ENCODE measurements at places on chromosomes 7 and 10.

DNA sequence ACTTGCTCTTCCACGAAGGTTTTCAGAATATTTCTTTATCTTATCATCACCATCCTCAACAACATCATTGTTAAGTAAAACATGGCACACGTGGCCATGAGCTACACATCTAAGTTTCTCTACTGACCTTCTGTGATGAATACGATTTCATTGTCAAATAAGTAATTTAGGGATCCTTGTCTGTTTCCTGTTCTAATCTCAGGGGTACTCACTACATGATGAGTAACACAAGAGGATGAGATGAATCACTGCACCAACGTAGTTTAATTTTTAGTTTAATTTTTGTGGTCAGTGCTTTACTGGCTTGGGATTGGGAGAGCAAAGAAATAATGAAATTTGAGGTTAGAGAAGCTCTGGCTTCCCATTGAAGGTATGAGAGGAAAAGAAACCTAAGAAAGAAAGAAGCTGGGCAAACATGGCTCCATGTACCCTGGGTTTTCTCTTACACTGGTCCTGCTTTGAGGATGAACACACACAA, 461.9 kb upstream of the KLF6 start:
- DNase-seq = peak; percentile 92

DNA sequence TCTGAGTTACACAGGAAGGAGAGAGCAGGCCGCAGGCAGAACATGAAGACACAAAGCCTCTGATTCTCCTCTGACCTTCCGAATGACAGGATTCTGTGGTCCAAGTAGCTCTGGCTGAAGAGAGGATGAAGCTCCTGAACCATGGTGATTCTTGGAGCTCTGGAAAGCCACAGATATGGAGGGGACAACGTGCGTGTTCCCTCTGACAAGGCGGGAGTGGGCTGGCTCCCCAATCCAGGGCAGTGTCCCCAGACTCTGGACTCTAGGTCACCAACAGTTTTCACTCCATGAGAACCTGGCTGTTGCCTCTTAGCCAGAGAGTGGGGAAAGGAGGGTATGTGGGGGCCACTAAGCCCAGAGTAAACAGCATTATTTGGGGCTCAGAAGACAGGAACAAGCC, 7.4 kb upstream of the TRPV6 start:
- DNase-seq = no peak

- DNase-seq = no peak
These were observed 57.8 kb downstream of the OR13A1 start for GRCh38 chr10:45257600-45257999.

DNA sequence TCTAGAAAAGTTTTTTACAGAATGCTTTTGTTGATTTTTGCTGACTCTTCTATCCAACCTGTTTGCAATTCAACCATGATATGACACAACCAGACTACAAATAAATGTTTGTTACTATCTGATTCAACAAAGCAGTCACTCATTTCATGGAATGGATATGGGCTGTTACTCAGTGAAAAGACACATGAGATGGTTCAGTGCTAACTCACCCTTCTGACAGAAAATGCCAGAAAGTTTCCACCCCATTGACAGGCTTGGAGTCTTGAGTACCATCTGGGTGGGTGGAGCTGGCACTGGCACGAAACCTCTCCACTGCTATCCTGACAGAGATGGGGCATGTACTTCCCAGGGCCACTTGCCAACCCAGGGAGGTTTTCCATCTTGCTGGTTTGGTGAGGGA, 39.5 kb downstream of the RBM28 start:
- DNase-seq = no peak

GRCh38 chr7:25297278-25297677, 69.0 kb upstream of the NPVF start:
- no peak for DNase-seq

DNA sequence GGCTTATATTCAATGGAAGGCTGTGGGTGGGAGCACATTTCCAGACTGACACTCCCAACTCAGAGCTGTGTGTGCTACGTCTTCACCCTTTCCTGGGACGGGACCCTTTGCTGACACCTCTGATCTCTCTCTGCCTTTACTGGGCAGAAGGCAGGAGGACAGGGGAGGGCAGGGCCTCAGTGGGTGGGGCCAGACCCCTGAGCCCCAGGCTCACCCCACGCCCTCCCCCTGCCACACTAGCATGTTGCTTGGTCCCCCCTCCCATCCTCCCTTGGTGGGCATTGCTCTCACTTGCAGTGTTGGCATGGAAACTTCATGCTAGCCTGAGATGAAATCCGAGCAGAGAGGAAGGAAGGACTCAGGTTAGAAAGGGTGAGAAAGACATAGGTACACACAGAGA, 18.4 kb downstream of the TMEM273 start:
- no peak for DNase-seq

GRCh38 chr10:109887243-109887642, 36.1 kb downstream of the XPNPEP1 start:
- DNase-seq = no peak

DNA sequence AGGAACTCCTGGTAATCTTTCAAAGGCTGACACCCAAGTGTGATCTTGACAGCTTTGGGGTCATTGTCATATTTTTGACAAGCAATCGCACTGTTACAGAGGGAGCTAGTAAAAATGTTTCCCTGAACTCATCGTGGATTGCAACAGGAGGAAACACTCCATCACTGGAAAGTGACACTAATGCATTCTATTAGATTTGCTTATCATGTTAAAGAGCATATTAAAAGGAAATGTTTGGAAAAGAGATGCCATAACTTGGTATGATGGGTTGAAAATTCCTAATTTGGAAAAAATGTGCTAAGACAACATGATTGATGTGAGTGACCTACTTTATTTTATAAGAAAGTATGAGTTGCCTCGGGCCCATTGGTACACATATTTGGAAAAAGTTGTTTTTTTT, 22.7 kb upstream of the EMX2 start:
- DNase-seq = no peak

Data from AG09309 (cell line).